Stimulated activated CD4-positive, alpha-beta T cell treated with anti-CD3 and anti-CD28 coated beads, Interleukin-12 subunit alpha, Interleukin-12 subunit beta, amount 100 ng/mL, for 4 hours (primary cell): ENCODE measurements at places on chromosomes 7 and 10.

GRCh38 chr10:13750299-13751190, 163.8 kb downstream of the PRPF18 start:
- no peak for DNase-seq

- no peak for DNase-seq
Observed at GRCh38 chr7:10657201-10657600, 316.5 kb upstream of the PHF14 start.

DNA sequence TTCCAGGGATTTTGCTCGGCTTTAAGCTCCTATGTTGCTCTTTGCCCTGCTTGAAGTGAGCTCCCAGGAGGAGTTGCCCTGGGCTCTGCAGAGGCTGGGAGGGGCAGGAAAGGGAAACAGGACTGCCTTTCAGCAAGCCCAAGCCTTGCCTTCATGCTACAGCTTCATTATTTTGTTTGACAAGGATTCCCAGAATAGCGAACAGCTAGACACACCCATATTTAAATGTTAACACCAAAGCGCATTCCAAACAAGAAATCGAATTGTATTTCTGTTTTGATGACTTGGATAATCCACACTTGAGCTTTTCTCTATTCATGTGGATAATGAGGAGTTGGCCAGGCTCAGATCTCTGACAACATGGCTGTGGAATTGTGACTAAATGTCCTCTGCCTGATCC, 6.3 kb downstream of the KIAA1217 start:
- DNase-seq: no peak

- no peak for DNase-seq
Observed at GRCh38 chr7:4241791-4242190, 440.3 kb upstream of the FOXK1 start.

GRCh38 chr10:79582096-79582495, 21.9 kb upstream of the SFTPA2 start:
- DNase-seq: no peak

GRCh38 chr7:96973986-96974385, 31.4 kb upstream of the DLX6 start:
- no peak for DNase-seq

- no peak for DNase-seq
Observed at GRCh38 chr7:8773518-8773917, 340.1 kb downstream of the NXPH1 start.
